Occipital lobe (tissue), 3 donors: ENCODE measurements at places on chromosomes 6 and 20.

DNA sequence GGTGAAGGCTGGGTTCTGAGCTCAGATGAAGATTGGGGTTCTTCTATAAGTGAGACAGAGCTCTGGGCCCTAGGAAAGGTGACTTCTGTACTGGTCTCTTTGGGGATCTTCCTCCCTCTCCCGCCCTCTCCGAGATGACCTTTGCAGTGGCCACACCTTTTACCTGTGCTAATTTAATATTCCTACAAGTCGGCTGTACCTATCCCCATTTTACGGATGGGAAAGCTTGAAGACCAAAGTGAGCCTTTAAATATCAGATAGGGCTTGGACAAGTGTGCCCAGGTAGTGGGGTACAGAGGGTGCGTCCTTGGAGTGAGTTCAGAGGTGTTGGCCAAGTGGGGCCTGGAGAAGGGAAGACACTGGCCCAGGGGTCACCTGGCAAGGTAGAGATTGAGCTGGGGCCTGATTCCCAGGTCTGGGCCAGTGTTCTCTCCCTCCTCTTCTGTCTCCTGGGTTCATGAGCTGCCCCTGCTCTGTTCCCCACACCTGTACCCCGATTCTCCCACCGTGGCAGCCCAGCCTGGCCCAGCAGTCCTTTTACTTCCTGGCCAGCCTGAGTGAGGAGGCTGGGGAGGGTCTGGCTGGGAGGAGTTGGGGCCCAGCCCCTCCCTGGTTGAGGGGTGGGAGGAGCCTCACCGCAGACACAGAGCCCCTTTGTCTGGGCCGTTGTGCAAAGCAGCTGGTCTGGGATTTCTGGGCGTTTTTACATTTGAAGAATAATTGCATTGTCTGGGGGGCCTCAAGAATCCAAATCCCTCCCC is 152.1 kb upstream of the RNF24 start:
- DNase-seq = peak; percentile 55

- no peak for DNase-seq
Measured at GRCh38 chr6:17884498-17885478, 102.6 kb downstream of the KIF13A start.

DNA sequence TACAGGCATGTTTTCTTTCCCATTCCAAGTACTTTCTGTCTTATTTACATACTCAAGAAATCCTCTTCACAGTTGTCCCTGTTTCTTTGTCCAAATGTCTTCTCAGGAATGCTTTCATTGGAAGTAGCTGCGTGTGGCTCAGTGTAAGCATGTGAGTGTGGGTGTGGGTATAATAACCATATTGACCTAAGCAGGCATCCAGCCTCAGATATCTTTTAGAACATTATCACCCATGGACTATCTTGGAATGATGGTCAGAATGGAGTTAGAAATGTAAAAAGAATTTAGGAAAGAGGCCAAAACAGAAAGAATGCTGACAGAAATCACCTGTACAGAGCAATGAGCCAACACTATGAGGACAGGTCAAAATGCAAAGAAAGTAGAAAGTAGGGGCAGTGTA is 16.4 kb downstream of the VNN2 start:
- no peak for DNase-seq

DNA sequence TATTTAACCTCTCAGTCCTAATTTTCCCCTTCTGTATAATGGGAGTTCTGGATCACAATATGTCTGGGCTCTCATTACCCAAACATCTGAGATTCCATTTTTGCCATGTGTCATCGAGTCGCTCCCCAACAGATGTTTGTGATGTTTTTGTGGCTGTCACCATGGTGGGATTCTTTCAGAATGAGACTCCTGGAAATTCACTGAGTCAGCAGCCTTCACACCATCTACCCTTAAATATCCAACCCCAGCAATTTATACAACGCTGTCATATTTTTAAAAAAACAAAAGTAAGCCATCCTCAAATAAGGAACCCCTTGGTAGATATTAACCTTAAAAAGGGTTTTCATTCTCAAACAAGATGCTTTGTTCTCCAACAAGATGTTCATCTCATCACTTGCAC is 20.9 kb downstream of the NRSN1 start:
- DNase-seq = no peak

DNA sequence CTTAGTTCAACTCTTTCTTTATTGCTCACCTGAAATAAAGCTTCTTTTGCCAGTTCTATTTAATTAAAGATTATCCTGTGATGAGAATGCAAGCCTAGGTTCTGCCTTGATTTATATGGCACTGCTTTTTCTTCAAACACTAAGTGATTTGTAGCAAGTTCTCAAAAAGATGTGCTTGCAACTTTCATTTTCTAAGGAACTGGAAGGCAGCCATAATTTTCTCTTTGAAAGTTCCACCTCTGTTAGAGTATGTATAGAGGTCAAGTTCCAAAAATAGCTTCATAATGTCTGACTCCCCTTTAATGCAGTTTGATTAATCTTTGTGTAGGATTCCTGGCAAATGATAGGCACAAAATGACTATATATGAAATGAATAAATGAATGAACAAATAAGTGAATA is 528.3 kb upstream of the FLRT3 start:
- DNase-seq = no peak

DNA sequence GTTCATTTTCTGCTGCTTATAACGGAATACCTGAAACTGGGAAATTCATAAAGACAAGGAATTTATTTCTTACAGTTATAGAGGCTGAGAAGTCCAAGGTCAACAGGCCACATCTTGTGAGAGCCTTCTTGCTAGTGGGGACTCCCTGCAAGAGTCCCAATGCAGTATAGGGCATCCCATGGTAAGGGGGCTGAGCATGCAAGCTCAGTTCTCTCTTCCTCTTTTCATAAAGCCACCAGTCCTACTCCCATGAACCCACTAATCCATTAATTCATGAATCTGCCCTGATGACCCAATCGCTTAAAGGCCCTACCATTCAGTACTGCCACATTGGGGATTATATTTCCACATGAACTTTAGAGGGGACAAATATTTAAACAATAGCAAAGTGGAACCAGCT is 26.5 kb downstream of the CYB5R4 start:
- DNase-seq = no peak

GRCh38 chr6:4814212-4814611 is 38.0 kb downstream of the CDYL start:
- no peak for DNase-seq
